ENCODE measurements at places on chromosomes 16 and 17.
A peak's percentile ranks its signal among the peaks of the same experiment; 100 is the strongest.

GRCh38 chr17:45703348-45703747 is 80.8 kb upstream of the CRHR1 start:
- DNase-seq, result no peak
- no peak overlapping the region for H3K4me3 ChIP-seq
- H3K27ac ChIP-seq, result no peak overlapping the region
- no peaks in the 10 kb centered on the region for H3K4me1 ChIP-seq
- no peaks in the 10 kb centered on the region for H3K36me3 ChIP-seq

- no peaks in the 10 kb centered on the region for H3K27me3 ChIP-seq
- no peak overlapping the region for H3K4me3 ChIP-seq
- no peak for DNase-seq
- no peak overlapping the region for H3K27ac ChIP-seq
Measured at GRCh38 chr17:28113269-28113668, 70.8 kb downstream of the NLK start.

- H3K4me3 ChIP-seq, result peak overlapping the region; percentile 51
- peaks cover 13% of the 10 kb centered on the region for H3K4me1 ChIP-seq
- peaks cover 14% of the 10 kb centered on the region for H3K27me3 ChIP-seq
- H3K27ac ChIP-seq, result no peak overlapping the region
- H3K36me3 ChIP-seq, result no peaks in the 10 kb centered on the region
Measured at GRCh38 chr17:54901230-54901822, 674 bp downstream of the TOM1L1 start.

DNA sequence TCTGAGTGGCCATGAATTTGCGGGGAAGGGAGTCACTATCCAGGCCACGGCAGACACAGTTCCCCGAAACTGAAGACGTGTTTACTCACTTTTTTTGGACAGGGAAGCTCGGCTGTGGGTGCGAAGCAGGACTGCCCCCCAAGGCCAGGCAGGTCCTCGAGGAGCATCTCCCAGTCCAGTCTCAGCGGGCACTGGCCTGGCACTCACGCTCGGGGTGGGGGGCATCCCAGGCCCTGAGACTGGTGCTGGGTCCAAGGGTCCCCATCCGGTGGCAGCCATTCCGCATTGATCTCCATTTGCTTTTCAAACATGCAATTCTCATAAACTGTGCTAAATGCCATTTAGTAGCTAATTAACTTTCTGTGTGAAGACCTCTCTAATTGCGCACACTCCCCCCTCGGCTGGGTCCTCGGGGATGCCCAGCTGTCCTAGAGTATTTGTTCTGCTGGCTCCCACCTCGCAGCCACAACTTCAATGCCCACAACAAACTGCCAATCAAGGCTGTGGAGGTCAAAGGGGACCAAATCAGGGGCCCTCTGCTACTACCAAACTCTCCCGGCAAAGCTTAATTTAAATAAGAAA is 50.2 kb downstream of the TBC1D16 start:
- H3K27ac ChIP-seq, result no peak overlapping the region
- H3K4me3 ChIP-seq, result no peak overlapping the region
- peaks cover 3% of the 10 kb centered on the region for H3K27me3 ChIP-seq

DNA sequence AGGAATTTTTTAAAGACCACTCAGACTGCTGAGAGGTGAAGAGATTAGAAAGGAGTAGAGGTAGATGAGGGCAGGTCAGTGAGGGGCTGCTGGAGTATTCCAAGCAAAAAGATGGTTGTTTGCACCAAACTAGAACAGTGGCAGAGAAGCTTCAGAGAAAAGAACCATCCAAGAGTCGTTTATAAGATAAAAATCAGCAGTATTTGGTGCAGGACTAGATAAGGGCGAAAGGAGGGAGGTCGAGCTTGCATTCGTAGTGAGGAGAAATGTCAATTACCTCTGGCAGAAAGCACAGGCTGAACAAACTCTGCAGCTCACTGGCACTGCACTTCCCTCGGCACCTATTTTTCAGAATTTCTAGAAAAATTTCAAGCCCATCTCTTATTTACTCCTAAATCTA is 9.6 kb downstream of the TEX2 start:
- no peaks in the 10 kb centered on the region for H3K36me3 ChIP-seq
- peaks cover 3% of the 10 kb centered on the region for H3K4me1 ChIP-seq
- no peak overlapping the region for H3K27ac ChIP-seq

DNA sequence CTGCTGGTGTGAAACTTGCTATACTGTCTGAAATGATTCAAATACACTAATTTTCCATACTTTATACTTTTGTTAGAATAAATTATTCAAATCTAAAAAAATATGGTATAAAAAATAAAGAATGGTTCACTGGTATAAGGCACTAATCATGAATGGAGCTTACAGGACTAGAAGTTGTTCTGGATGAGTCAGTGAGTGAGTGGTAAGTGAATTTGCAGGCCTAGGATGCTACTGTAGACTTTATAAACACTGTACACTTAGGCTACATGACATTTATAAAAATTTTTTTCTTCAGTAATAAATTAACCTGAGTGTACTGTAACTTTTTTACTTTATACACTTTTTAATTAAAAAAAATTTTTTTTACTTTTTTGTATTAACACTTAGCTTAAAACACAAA is 95.5 kb downstream of the MAP2K4 start:
- peaks cover 31% of the 10 kb centered on the region for H3K36me3 ChIP-seq
- no peak overlapping the region for H3K27ac ChIP-seq
- no peaks in the 10 kb centered on the region for H3K4me1 ChIP-seq
- H3K4me3 ChIP-seq, result no peak overlapping the region

DNA sequence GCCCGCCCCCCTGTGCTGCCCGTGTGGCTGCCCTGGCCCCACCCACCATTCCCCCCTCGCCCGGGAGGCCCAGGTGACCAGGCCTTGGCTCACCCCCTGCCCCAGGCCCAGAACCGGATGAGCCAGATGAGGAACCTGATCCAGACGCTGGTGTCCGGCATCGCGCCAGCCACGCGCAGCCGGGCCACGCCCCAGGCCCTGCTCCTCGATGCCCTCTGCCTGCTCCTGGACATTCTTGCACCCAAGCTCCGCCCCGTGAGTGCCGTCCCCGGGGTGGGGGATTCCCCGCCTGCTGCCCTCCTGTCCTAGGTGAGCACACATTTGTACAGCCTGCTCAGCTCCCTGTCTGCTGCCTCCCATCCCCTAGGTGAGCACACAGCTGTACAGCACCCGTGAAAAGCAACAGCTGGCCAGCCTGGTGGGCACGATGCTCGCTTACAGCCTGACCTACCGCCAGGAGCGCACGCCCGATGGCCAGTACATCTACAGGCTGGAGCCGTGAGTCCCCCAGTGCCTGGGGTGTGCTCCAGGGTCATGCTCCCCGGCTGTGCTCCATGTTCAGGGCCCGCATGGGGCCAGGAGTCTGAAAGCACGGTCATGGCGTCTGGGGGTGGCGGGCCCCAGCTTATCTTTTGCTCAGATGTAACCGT is 4.8 kb downstream of the GNG13 start:
- H3K36me3 ChIP-seq, result peaks cover 49% of the 10 kb centered on the region
- H3K4me3 ChIP-seq, result no peak overlapping the region
- peaks cover 21% of the 10 kb centered on the region for H3K27me3 ChIP-seq
- no peaks in the 10 kb centered on the region for H3K4me1 ChIP-seq

- H3K4me3 ChIP-seq, result no peak overlapping the region
- H3K4me1 ChIP-seq, result peaks cover 4% of the 10 kb centered on the region
- H3K27me3 ChIP-seq, result no peaks in the 10 kb centered on the region
- H3K27ac ChIP-seq, result no peak overlapping the region
Measured at GRCh38 chr16:27174007-27174406, 29.3 kb upstream of the KDM8 start.

GRCh38 chr16:24883714-24884151 is 38.0 kb downstream of the SLC5A11 start:
- no peak for DNase-seq
- H3K27me3 ChIP-seq, result no peaks in the 10 kb centered on the region
- no peak overlapping the region for H3K4me3 ChIP-seq
- no peaks in the 10 kb centered on the region for H3K36me3 ChIP-seq
- no peaks in the 10 kb centered on the region for H3K4me1 ChIP-seq

DNA sequence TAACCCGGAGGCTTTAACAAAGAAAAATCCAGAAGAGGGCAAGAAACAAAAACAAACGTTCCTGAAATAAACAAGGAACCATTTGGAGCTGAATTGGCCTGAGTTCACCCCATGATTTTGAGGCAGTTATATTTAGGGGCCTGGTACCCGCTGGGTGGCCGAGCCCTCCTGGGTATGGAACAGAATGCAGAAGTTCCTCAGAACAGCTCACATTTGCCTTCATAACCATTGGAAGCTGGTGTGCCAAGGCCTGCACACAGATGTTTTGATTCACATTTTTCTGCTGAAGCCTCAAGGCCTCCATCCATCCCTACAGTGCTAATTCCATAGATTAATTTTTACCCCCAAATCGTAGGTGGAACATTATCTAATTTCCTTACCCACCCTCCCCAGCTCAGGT is 3.3 kb upstream of the ZFHX3 start:
- H3K36me3 ChIP-seq, result no peaks in the 10 kb centered on the region
- no peaks in the 10 kb centered on the region for H3K27me3 ChIP-seq
- H3K4me3 ChIP-seq, result no peak overlapping the region
- peak overlapping the region; percentile 90 for H3K27ac ChIP-seq

GRCh38 chr17:74078363-74078941 is 125.0 kb upstream of the RPL38 start:
- no peak for DNase-seq
- no peaks in the 10 kb centered on the region for H3K36me3 ChIP-seq
- H3K27me3 ChIP-seq, result peaks cover 13% of the 10 kb centered on the region
- no peak overlapping the region for H3K4me3 ChIP-seq
- H3K4me1 ChIP-seq, result peaks cover 46% of the 10 kb centered on the region
- H3K27ac ChIP-seq, result no peak overlapping the region

GRCh38 chr16:81636298-81636993 is 142.6 kb upstream of the PLCG2 start:
- H3K36me3 ChIP-seq, result peaks cover 4% of the 10 kb centered on the region
- no peak overlapping the region for H3K27ac ChIP-seq
- H3K4me1 ChIP-seq, result peaks cover 50% of the 10 kb centered on the region
- H3K4me3 ChIP-seq, result no peak overlapping the region
- H3K27me3 ChIP-seq, result no peaks in the 10 kb centered on the region
- no peak for DNase-seq

GRCh38 chr16:27486760-27487159 is 63.0 kb downstream of the GTF3C1 start:
- DNase-seq, result no peak
- H3K36me3 ChIP-seq, result peaks cover 97% of the 10 kb centered on the region
- H3K27me3 ChIP-seq, result no peaks in the 10 kb centered on the region
- H3K4me3 ChIP-seq, result no peak overlapping the region
- H3K27ac ChIP-seq, result no peak overlapping the region

GRCh38 chr17:83177611-83178532 is 98.5 kb downstream of the METRNL start:
- no peak for DNase-seq
- no peak overlapping the region for H3K27ac ChIP-seq
- H3K36me3 ChIP-seq, result no peaks in the 10 kb centered on the region
- H3K27me3 ChIP-seq, result peaks cover 3% of the 10 kb centered on the region
- no peak overlapping the region for H3K4me3 ChIP-seq

DNA sequence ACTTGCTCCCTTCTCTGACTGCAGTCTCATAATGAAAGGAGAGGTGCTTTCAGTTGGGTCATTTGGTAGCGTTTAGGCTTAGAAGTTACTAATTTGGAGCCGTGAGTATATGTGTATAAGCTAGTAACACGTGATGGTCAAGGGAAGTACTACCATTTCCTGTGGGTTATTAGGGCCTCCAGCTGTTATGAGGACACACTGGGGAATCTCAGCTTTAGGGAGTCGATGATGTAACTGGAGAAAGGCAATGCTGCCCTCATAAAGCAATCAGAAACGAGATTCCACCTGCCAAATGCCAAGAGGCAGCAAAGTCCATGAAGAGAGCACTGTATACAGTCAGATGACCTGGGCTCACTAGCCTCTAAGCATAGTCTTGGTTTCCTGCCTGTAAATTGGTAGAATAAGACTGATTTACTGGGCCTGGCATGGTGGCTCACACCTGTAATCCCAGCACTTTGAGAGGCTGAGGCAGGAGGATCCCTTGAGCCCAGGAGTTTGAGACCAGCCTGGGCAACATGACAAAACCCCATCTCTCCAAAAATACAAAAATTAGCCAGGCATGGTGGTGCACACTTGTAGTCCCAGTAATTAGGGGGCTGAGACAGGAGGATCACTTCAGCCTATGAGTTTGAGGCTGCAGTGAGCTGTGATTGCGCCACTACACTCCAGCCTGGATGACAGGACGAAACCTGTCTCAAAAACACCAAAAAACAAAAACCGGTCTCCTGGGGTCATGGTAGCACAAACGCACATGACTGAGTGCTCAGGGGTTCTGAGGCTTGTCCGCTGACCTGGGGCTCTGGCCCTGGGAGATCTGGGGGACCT is 53.0 kb downstream of the SF3B3 start:
- H3K36me3 ChIP-seq, result peaks cover 26% of the 10 kb centered on the region
- no peak overlapping the region for H3K4me3 ChIP-seq
- peak overlapping the region; percentile 38 for H3K27ac ChIP-seq
- DNase-seq, result peak; percentile 63
- H3K27me3 ChIP-seq, result no peaks in the 10 kb centered on the region

DNA sequence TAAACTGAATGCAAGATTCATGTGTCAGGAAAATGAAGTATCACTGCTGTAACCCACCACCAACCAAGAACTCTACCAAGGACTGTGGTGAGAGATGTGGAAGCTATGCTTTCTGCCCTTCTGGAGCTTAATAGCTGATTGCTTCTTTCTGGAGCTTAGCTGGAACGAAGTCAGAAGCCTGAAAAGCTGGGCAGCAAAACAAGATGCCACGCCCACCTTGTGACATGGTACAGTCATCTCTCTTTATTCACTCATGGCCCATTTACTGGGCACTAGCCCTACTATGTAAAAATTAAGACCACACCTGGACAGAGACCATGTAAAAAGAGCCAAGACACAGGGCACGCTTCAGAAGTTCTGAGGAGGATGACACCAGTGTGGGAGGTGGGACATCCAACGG is 48.1 kb downstream of the TEX2 start:
- H3K4me1 ChIP-seq, result peaks cover 14% of the 10 kb centered on the region
- H3K27ac ChIP-seq, result no peak overlapping the region
- peaks cover 20% of the 10 kb centered on the region for H3K36me3 ChIP-seq
- no peak for DNase-seq
- no peak overlapping the region for H3K4me3 ChIP-seq

DNA sequence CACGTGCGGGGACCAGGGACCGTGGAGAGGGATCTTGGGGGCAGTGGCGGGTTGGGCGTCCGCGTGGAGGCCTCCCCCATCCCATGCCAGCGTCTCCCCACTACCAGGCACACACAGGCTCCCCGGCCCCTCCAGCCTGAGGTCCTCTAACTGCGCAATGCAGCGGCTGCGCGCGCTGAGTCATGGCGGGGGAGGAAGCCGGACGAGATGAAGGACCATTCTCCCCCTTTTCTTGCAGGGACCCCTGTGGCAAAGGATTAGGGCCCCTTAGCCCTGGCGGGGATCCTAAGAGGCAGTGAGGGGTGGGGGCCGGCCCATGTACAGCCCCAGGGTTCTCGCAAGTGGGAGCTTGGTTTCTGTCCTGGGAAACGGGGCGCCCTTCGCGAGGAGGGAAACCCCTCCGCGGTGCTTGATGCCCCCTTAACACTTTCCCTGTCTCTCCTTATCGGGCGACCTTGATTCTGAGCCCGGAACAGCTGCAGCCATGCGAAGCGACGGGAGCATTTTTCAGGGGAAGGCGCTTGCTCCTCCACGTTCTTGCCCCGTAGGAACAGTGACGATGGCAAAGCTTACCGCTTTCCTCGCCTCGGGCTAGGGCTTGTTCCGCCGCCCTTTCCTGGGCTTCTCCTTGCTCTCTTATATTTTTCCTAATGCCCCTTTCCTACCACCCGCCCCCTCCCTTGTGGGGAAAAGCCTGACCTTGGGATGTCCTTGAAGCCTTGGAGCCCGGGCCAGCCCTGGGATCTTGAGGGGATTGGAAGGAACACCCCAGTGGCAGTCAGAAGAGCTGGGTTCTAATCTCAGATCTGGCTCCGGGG is 592 bp downstream of the ALDOA start:
- no peaks in the 10 kb centered on the region for H3K27me3 ChIP-seq
- peak overlapping the region; percentile 97 for H3K27ac ChIP-seq
- peaks cover 64% of the 10 kb centered on the region for H3K4me1 ChIP-seq
- H3K4me3 ChIP-seq, result peak overlapping the region; percentile 98
- DNase-seq, result peak; percentile 70
- H3K36me3 ChIP-seq, result peaks cover 42% of the 10 kb centered on the region

Data from muscle of leg (tissue), 16 donors.